ENCODE measurements at places on chromosomes 13 and 19.

GRCh38 chr13:68696907-68697306 is 1410.7 kb upstream of the ATXN8OS start:
- DNase-seq, result no peak

DNA sequence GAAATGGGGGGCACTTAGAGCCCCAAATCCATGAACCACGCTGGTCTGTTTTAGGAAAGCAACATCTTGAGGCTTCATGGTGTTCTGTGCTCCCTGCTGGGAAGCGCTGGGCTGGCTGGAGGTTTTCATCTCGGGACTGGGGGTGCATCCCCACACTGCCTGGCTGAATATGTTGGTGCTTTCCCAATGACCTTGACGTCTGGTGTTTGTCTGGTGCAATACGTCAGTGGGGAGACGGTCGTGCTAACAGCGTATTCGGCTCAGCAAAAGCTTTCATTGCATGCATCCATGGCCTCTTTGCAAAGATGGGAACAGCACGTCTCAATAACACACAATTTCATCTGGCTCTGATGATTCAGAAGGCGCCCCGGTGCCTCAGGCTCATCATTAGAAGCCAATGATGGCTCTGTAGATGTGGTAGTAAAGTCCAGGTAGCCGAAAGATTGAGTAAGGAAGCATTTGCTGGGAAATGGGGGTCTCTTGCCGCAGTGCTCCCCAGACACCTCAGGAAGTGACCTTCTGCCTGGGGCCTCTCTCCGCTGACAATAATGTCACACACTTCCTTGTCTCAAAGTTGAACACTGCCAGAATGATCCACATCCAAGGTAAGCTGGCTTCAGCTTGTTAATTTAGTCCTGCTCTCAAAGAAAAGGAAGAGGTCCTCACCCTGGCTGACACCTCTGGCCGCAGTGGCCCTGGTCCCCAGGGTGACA is 97.7 kb downstream of the ING1 start:
- DNase-seq, result no peak

DNA sequence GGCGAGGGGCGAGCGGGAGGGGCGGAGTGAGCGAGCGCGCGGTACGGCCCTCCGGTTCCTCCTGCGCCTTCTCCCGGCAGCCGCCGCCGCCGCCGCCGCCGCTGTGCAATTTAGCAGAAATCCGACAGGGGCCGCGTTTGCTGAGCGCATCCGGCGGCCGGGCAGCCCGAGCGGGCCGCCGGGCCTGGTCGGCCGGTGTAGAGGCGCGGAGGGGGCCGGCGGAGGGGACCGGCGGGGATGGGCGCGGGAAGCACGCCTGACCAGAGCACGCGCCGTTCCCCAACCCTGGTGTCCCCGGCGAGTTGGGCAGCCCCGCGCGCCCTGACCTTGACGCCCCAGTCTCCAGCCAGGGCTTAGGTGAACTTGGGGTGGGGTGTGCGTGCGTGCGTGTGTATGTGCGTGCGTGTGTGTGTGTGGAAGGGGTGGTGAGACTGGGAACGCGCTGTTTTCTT is 144.5 kb upstream of the ZNF536 start:
- peak; percentile 53 for DNase-seq

GRCh38 chr19:14497228-14497921 is 1.4 kb upstream of the GIPC1 start:
- DNase-seq, result peak; percentile 25

DNA sequence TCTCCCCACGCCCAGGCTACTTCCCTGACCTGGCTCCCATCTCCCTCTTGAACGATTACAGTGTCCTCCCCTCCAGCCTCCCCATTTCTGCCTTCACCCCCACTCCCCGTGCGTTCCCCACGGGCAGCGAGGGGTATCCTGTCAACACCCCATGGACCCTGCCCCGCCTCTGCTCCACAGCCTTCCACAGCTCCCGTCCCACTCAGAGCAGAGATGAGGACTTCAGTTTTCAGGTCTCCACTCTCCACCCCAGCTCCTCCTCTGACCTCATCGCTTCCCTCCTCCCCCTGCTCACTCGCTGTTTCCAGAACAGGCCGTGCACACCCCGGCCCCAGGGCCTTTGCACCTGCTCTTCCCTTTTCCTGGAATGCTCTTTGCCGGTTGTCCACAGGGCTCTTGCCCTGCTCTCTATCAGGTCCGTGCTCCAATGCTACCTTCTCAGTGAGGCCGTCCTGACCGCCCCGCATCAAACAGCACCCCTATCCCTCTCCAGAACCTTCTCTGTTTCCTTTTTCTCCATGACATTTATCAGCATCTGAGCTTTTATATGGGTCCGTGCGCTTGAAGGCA is 15.0 kb downstream of the LRRC4B start:
- DNase-seq, result no peak

DNA sequence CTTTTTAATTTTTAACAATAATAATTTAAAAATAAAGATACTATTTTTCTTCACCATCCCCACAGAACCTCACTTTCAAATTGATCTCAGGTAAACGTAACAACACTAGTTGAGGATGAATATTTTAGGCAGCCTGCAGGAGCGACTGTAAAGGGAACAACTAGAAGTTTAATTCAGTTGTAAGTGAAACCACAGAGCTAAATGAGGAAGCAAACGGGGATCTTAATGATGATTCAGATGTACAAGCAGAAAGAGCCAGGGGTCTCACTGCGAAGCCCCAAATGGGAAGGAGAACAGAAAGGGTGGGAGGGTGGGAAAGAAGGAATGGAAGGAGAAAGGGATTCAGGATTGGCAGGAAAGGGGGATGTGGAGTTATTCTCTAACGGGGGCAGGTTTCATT is 54.6 kb upstream of the RAP2A start:
- no peak for DNase-seq

DNA sequence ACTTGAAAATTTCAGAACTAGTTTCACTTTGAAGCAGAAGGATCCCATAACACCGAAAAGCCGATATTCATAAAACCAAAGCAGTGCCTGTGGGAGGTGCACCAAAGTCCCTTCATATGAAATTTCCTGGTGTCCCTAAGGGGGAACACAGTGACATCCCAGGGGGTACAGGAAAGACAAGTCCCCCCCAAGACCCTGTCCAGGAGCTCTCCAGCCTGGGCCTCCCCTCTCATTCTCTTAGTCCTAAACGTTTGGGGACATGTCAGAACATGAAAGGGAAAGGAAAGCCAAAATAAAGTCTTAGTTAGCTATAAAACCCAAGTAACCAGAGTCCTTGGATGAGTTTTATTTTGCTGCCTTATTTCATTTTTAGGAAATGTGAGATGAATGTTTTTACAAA is 56.6 kb downstream of the MRPL57 start:
- DNase-seq, result no peak

- DNase-seq, result no peak
Measured at GRCh38 chr19:15466851-15467733, 2.7 kb upstream of the RASAL3 start.

DNA sequence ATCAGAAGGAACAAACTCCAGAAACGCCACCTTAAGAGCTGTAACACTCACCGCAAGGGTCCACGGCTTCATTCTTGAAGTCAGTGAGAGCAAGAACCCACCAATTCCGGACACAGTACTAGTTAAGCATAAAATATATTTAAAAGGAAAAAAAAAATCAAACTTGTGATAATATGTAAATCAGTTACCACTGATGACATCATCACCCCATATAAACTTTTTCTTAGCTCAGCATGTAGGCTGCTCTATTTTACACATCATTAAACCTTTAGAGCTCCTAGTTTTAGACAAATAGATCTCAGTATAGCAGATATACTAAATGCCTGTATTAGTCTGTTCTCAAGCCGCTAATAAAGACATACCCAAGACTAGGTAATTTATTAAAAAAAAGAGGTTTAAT is 668.1 kb downstream of the PCDH9 start:
- DNase-seq, result no peak

- DNase-seq, result no peak
Measured at GRCh38 chr13:76463314-76463713, 422.9 kb downstream of the KCTD12 start.

GRCh38 chr19:5907241-5907640 is 2.6 kb downstream of the VMAC start:
- no peak for DNase-seq
